Fibroblast of lung (primary cell): ENCODE measurements at places on chromosomes 1 and 21.

DNA sequence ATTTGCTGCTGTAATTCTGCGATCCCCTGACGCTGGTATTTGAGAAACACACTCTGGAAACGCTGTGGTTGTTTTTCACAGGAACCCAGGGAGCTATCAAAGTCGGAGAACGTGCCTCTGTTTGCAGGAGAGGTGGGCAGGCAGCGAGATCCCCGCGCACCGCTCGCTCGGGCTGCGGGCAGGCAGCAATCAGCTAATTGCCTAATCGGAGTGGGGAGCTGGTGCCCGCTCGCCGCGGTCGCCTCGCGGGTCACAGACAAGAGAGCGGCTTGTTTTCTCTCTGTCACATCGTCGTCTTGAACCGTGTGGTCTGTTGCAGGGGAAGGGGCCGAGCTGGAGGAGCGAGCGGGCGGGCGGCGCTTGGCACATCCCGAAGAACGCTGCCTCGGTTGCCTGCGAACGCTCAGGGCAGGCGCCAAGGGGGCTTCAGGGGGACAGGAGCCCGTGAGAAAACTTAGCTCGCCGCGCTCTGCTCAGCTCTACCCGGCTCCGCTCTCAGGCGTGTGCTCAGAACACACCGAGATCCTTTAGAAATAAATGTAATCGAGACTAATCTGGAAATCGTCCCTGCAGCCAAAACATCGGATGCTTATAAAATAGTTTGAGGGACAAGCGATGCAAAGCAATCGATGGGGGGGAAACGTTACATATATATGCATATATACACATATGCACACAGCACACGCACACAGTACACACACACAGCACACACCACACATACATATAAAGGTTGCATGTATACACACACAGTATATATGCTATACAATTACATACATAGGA, 93.6 kb upstream of the SMYD2 start:
- DNase-seq, result peak; percentile 8

DNA sequence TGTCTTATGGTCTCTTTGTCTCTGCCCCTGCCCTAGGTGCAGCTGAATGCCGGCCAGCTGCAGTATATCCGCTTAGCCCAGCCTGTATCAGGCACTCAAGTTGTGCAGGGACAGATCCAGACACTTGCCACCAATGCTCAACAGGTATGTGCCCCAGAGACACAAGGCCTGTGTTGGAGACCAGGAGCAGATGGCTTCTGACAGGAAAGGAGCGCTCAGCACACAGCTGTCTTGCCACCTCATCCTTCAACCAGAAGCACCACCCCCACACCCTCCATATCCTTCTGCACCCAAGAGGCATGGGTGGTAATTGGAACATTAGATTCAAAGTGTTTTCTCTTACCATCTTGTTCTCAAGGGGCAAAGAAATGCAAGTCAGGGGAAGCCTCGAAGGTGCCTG, 17.0 kb upstream of the KCNQ4 start:
- DNase-seq, result no peak

GRCh38 chr1:54792686-54793282, 8.3 kb downstream of the TTC22 start:
- no peak for DNase-seq

GRCh38 chr1:212461916-212462660, 29.4 kb downstream of the NENF start:
- no peak for DNase-seq

- no peak for DNase-seq
These were observed 268.6 kb upstream of the RGS18 start for GRCh38 chr1:191889623-191890003.

DNA sequence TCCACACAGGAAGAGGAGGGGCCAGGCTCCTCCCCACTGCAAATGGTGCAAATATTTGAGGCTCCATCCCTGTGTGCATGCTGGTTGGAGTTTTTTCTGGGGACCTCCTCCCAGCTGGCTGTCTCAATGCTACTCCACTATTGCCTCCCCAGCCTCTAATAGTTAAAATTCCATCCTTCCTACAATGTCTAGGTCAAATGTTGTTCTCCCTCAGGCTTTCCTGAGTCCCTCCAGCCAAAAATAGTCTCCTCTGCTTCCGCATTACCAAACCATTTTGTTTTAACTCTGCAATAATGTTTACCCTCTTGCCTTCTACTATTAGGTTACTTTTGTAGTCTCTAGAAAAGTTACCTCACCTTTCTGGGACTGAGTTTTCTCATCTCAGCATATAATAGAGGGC, 29.6 kb upstream of the FMO1 start:
- DNase-seq, result no peak

GRCh38 chr1:170290991-170291390, 145.2 kb downstream of the NTMT2 start:
- no peak for DNase-seq

GRCh38 chr21:45938811-45939520, 42.6 kb upstream of the COL6A1 start:
- DNase-seq, result no peak
